ENCODE measurements at places on chromosomes 5 and 9.

DNA sequence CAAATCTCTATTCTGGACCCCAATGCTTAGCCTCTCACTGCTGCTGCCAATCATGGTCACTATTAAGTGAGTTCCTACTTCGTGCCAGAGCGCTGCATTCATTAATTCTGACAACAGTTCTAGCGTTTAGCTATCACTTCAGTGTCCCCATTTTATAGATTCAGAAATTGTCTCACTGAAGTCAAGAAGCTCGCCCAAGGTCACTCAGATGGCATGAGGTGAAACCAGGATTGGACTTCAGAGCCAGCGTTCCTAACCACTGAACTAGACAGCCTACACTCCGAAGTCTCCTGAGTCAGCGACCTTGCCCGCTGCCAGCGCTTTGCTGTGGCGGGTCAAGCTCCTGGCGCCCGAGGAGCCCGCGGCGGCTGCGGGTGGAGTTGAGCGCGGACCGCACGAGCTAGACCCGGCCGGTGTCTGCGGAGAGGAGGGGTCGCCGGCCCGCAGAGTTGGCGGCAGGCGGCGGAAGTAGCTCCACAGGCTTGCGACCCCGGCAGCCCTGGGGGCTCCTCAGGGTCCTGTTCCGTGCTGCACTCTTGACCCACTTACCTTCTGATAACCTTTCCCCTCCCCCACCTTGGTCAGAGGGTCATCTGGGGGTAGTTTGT is 2.1 kb upstream of the GABRB2 start:
- DNase-seq, result no peak

DNA sequence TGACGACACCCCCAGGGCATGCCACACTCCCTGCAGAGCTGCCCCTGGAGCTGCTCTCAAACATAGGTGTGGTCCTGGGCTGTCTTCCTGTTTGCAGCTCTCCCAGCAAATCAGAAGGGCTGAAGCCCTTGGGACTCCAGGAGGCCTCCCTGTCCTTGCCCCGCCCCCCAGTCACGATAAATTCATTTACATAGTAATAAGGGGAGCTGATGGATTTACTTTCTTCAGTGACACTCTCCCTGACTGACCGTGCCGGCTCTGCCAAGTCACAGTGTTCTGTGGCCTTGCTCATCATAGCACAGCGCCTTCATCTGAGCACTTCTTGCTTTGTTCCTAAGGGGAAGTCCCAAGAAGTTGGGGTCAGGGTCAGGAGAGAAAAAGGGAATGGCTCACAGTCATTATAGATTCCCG is 121.4 kb downstream of the ENC1 start:
- DNase-seq, result no peak

GRCh38 chr5:56700711-56701110 is 114.6 kb upstream of the MAP3K1 start:
- no peak for DNase-seq

- no peak for DNase-seq
Observed at GRCh38 chr5:173327084-173327947, 898 bp downstream of the STC2 start.

DNA sequence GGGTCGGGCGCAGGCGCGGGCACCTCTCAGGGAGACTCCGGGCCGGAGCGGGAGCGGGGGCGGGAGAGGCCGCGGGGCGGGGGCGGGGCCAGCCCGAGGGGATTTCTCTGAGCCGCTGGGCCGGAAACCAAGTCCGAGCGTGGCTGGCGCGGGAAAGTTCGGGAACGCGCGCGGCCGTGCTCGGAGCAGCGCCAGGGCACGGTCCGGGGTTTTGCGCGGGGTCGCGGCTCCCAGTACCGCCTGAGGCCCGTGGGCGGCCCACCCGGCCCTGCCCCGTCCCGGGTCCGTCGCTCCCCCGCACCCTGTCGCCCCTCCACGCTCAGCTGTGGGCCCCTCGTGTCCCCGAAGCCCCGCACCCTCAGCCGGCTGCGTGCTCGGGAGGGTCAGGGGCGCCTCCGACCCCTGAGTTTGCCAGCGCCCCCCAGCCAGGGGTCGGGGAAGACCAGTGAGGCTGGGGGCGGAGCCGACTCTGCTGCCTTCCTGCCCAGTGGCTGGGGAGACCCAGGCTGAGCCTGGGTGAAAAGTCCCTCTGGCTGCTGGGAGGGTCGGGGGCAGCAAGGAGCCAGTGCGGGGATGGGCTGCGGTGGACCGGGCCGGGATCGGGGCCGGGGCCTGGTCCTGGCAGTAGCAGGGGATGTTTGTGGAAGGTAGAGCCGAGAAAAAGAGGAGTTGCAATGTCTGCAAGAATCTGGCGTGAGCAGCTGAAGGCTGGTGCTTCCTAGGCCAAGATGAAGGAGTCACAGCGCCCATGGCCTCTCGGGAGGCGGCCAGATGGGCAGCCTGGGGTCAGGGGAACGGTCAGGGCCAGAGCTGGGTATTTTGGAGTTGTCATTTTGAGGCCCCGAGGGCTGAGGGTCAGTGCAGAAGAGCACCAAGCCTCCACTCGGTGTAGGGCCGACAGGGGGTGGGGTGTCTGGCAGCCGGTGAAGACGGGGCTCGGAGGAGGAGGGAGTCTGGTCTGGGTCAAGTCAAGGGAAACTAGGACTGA is 588 bp downstream of the TRAF2 start:
- DNase-seq, result no peak

DNA sequence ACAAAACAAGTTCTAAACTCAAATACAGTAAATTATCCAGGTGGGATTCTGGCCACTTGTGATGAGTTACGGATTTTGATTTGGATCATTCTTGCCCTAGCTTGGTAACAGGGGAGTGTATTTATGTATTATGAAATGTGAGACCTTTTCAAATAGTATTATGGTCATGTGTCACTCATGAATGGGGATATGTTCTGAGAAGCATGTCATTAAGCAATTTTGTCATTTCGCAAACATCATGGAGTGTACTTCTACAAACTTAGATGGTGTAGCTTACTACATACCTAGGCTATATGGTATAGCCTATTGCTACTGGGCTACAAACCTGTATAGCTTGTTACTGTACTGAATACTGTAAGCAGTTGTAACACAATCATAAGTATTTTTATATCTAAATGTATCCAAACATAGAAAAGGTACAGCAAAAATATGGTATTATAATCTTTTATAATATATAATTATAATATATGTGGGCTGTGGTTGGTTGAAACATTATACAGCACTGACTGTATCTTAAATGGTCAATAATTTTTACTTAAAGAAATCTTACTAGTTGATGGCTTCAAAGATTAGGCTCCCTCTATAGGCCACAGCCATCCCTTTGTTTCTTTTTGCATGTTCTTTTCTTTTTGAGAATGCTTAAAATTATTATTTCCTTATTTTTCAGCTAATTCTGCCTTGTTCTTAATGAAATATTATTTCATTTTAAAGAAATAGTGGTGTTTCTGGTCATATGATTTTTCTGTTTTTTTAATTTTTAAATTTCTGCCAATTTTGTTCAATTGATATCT is 128.4 kb downstream of the MAST4 start:
- DNase-seq, result no peak

- DNase-seq, result no peak
Observed at GRCh38 chr5:6273090-6273735, 105.1 kb downstream of the MED10 start.

GRCh38 chr9:2043243-2043642 is 28.1 kb downstream of the SMARCA2 start:
- no peak for DNase-seq

DNA sequence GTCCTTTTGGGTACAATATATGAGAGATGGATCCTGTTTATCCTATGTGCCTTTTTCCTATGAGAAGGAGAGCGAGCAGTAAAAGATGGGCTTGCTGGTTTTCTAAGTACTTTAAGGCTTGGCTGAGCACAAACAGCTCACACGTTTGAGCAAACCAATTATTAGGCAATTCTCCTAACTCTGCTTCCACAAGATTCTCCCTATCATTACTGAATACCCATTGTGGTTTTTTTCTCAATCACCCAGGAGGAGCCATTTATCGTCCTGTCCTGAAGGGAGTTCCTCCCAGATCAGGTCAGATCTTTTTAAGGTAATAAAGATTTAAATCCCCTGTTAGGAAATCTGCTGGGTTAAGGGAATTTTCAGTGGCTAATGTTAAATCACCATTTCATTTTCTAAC is 19.4 kb upstream of the C1QTNF3 start:
- DNase-seq, result no peak

DNA sequence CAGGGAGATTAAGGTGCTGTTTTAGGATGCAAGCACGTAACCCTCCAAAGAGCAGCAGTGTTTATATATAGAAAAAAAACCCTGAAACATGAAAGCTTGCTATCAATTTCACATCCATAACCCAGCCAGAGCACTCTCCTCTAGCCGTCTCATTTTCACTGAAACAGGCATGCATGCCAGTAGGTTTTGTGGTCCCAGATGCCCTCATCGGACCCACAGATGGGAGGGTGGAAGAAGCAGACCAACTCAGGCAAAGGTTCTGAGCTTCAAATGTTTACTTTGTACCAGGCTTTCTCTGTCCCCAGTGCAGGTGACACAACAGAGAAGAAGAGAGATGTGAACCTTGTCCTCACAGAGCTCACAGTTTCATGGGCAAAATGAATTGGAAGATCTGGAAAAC is 127.4 kb upstream of the ATP10B start:
- no peak for DNase-seq

GRCh38 chr9:2281031-2281802 is 266.1 kb downstream of the SMARCA2 start:
- no peak for DNase-seq

GRCh38 chr5:123157791-123158581 is 68.9 kb downstream of the PRDM6 start:
- DNase-seq, result no peak

GRCh38 chr5:1468247-1468612 is 23.0 kb upstream of the SLC6A3 start:
- DNase-seq, result peak; percentile 18
